MV-4-11 (cell line): ENCODE measurements at places on chromosomes 7 and 10.
A peak's percentile ranks its signal among the peaks of the same experiment; 100 is the strongest.

DNA sequence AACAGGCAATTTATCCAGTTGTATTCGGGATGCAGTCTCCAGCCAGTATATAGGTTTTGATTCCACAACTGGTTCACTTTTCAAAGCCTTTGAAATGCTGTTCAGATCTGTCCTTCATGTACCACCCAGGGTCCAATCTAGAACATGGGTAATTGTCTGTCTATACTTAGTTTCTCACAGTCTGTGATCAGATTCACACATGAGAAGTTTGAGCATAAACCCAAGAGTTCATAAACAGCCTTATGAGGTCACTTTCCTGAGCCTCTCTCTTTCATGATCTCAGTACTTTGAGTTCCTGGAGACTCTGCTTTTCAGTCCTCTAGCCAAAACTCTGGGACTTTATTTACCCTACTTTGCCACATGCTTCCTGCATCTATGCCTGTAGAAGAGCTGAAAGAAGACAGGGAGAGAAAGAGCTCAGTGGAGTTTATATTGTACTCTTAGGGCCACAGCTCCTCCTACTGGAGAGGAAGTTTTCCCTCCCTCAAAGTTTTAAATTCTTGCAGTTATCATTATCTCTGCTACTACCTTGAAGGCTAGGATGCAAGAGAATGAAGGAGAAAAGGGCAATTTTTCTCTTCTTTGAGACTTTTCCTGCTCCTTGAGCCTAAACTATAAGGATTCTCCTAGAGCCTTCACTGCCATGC lies 172.0 kb downstream of the ZEB1 start:
- peak; percentile 54 for DNase-seq

DNA sequence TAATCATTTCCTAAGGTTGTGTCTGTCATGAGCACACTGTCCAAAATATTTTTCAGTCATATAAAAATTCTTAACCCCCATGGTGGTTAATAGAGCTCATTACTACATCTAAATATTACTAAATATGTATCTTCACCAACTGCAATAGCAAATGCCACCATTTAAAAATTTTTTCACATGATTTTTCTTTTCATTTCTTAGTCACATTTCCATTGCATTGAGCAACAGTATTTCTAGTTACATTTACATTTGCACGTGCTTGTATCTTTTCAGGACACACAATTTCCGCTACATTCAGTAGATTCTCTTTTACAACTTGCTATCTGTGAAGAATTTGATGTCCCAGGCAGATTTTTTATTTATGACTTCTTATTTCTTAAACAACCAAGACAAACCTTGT lies 5.2 kb upstream of the TAS2R40 start:
- no peak for DNase-seq

DNA sequence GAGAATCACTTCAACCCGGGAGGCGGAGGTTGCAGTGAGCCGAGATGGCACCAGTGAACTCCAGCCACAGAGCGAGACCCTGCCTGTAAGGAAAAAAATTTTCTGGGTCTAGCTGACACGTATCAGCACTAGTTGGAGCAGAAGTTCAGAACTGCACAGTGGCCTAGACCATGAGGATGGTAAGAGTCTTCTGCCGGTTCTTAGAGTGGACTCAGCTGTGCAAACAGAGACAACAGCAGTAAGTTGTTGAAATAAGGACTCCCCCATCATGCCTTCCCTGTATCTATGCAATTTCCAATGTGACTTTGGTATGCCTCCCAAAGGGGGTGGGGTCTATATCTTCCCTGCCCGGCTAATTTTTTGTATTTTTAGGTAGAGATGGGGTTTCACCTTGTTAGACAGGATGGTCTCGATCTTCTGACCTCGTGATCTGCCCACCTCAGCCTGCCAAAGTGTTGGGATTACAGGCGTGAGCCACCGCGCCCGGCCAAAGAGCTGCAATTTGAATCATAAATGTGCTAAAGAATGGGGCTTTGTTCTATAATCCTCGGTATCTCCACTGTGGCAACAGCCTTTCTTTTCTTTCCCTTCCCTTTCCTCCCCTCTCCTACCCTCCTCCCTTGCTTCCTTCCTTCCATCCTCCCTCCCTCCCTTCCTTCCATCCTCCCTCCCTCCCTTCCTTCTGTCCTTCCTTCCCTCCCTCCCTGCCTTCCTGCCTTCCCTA lies 14.5 kb upstream of the RNF216 start:
- DNase-seq = no peak

GRCh38 chr10:27399871-27400270 lies 104.2 kb upstream of the RAB18 start:
- peak; percentile 61 for DNase-seq

- no peak for DNase-seq
Observed at GRCh38 chr10:125708971-125709503, 10.5 kb upstream of the EDRF1 start.

DNA sequence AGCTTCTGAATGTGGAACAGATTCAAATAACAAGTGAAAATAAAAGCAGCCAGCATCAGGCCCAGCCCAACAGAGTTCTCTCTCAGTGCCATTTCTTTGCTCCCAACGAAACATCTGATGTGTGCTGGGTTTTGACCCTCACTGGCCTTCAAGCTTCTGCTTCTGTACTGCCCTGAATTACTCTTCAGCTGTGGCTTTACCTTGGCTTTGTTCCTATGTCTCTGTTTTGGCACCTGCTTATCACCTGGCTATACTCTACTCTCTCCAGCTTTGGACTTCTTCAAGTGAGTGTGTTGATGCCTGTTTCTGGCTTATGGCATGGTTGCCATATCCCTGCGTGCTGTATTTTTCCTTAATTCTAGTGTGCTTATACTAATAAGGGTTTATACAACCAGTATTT lies 768.3 kb downstream of the SORCS1 start:
- DNase-seq = no peak

- DNase-seq = no peak
Observed at GRCh38 chr10:133336118-133336576, 549 bp downstream of the CALY start.

DNA sequence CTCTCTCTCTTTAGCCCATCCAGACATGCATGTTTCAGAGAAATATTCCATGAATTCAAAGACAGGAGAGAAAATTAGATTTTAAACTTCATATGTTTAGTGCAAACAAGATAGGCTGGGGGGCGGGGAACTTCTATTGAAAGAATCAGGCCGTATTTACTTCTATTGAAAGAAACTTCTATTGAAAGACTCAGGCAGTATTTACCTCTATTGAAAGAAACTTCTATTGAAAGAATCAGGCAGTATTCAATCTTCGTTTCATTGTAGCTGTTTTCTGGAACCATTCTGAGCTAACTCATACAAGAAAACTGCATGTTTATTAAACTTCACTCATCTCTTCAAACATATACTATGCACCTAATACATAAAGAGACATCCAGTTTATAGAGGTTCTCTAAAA lies 123.1 kb downstream of the TYW1B start:
- DNase-seq = no peak

DNA sequence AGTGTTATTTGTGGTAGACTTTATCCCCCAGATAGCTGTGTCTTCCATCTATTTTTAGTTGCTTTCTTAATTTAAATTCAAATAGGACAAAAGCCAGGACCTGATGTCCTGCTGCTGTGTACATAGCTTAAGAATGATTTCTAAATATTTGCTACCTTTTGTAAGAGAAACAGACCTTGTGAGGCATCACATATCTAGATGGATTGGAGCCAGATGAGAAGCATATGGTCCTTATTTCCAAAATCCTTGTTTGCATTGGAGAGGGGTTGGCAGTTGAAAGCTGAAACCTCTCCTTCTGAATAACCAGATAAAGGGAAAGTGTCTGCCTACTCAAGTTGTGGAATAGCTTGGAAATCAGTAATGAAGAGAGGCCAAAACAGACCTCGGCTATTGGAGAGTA lies 50.7 kb upstream of the AMPH start:
- DNase-seq = no peak

DNA sequence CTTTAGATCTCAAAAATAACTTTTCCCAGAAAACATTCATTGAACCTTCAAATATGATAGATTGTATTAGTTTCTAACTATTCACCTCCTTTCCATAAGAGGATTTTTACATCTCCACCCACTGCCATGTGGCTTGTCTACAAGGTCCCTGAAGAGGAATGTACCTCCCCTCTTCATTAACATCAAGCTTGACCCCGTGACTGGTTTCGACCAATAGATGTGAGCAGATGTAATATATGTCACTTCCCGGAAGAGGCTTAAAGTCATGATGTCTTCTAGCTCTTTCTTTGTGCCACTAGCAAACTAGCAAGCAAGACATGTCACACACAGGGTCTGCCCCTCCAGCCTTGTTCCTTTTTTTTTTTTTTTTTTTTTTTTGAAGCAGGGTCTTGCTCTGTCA lies 6.9 kb downstream of the BAZ1B start:
- DNase-seq = peak; percentile 37

GRCh38 chr7:17674166-17674942 lies 265.9 kb downstream of the SNX13 start:
- peak; percentile 37 for DNase-seq

- no peak for DNase-seq
Observed at GRCh38 chr7:43039346-43039745, 73.1 kb upstream of the HECW1 start.

GRCh38 chr10:110304394-110304779 lies 333 bp downstream of the SMNDC1 start:
- DNase-seq = no peak

GRCh38 chr7:119377861-119378260 lies 895.1 kb upstream of the KCND2 start:
- no peak for DNase-seq

DNA sequence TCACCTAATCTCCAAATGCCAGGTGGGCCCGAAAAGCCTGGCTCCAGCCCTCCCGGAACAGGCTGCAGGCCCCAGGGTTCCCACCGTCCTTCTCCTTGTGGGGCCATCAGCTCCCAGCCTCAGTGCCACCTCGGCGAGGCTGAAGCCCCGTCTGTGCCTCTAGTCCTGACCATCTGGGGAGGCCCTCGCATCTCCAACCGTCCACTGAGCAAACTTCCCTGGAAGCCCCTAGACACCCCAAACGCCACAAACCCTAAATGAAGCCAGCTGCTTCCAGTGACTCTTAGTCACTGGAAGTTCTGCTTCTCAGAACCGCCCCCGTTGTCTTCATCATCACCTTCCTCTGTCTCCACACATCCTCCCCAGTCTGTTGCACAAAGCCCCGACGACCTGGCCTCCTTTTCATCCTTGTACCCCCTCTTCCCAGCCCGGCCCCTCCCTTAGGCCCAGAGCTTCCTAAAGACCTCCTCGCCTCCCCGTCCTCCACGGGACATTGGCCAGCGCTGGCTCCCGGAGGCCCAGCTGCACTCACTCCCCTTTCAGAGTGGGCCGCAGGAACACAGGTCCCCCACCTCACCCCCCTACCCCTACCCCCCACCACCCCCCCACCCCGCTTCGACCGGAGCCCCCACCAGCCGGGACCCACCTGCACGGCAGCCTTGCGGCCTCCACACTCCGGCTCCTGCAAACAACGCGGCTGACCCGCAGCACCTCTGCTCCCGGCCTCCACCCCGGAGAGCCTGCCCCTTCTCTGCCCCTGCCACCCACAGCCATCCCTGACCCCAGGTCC lies 1.1 kb upstream of the DIP2C start:
- DNase-seq = no peak

- DNase-seq = no peak
Observed at GRCh38 chr7:26714438-26714837, 150.0 kb downstream of the SKAP2 start.

DNA sequence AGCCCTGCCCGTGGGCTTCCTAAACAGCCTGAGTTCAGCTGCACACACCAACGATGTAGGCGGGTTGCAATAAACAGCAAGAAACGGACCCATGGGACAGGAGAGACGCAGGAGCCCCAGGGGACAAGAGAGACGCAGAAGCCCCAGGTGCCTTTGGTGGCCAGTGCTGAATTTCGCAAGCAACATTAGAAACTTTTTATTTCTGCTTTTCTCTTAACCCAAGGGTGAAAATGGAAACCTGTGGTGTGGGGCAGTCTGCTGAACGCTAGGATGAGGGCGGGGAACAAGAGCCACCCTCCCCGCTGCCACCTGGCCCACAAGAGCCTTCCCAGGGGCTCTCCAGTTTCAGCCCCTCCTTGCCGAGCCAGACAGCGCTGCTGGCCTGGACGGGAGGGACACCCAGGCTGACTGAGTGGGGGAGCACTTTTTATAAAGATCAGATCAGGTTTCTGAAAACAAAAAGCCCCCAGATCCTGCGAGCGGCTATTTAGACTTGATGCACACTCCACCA lies 20.0 kb upstream of the GPR146 start:
- peak; percentile 90 for DNase-seq

- no peak for DNase-seq
Observed at GRCh38 chr10:22593026-22593425, 121.4 kb downstream of the PIP4K2A start.

DNA sequence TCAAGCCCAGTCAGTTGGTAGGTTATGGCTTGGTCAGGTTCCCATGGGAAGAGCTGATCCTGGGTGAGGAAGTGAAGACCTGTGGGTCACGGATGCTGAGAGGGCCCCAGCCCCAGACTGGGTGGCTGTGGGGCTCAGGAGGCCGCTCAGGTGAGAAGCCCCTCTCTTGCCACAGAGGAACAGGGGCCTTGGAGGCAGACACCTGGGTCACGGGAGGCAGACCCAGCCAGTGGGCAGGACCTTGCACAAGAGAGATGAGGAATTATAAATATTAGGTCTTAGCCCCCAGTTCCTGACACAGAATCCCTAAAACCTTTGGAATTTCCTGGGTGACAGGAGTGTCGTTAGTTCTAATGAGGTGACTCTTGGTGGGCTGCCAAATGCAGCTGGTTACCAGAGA lies 10.6 kb upstream of the CRHR2 start:
- DNase-seq = no peak

DNA sequence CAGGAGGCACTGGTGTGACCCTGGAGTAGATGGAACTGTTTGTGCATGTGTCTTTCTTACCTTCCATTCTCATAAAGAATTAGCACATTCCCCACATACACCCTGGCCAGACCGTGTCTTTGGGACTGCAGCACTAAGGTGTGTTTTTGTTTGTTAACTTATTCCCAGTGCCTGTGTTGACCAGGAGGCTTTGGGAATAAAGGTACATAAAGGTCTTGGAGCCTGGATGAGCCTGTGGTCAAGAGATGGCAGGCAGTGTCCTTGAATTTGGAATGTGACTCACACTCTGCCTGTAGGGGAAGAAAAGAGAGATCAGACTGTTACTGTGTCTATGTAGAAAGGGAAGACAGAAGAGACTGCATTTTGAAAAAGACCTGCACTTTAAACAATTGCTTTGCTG lies 137.6 kb downstream of the LYZL1 start:
- no peak for DNase-seq

DNA sequence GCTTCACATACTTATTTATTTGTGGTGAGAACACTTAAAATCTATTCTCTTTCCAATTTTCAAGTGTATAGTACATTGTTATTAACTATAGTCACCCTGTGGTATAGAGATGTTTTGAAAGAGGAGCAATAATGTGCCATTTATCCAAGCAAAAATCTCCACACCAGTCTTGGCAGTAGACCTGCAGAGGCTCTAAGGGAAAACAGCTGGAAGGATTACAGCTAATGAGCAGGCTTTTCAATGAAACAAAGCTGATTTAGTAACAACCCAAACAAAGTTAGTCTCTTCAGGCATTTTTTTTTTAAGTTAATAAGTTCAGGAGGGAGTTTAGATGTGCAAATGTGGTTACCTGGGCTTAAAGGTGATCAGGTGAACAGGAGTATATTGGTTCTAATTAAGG lies 101.9 kb downstream of the EVX1 start:
- DNase-seq = no peak

GRCh38 chr10:56135828-56136227 lies 225.2 kb downstream of the ZWINT start:
- DNase-seq = peak; percentile 89

GRCh38 chr10:87636313-87636915 lies 23.3 kb upstream of the PAPSS2 start:
- DNase-seq = no peak
